Stimulated activated CD4-positive, alpha-beta T cell treated with anti-CD3 and anti-CD28 coated beads, Interleukin-4, amount 100 ng/mL, for 24 hours (primary cell): ENCODE measurements at places on chromosomes 11 and 22.

DNA sequence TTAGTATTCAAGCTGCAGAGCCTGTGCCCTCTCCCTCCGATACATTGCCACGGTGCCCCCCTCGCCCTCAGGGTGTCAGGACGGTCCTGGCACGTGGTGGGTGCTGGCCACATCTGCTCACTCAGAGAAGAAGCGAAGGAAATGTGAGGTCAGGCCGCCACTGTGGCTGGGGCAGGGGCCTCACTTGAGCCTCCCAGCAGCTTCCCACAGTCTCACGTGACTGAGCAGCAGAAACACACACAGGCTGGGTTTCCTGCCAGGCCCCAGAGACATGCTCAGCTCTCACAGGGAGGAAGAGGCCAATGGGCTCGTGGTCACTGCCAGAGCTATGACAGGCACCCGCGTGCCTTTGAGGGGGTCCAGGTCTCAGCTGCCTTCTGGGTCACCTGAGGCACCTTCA, 37.9 kb upstream of the PRR5 start:
- peak; percentile 40 for DNase-seq

- DNase-seq, result no peak
Measured at GRCh38 chr11:20563866-20564265, 35.5 kb upstream of the SLC6A5 start.

- DNase-seq, result no peak
Measured at GRCh38 chr11:112794331-112794846, 166.8 kb upstream of the NCAM1 start.

DNA sequence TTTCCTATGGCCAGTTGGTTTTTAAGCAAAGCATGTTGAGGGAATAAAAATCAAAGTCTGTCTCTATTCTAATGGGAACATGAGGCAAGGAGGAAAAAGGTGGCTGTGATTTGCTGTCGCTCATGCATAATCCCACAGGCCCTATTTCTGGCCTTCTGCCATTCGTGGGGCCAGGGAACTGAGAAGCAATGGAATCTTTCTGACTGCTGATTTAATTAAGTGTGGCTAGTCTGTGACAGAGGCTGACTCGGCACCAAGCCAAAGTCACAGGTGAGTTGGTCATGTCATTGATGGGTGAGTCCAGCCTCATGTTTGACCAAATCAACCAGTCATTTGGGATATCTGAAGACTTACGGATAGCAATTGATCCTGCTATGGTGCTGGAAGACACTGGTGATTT, 429.3 kb upstream of the CADM1 start:
- no peak for DNase-seq

DNA sequence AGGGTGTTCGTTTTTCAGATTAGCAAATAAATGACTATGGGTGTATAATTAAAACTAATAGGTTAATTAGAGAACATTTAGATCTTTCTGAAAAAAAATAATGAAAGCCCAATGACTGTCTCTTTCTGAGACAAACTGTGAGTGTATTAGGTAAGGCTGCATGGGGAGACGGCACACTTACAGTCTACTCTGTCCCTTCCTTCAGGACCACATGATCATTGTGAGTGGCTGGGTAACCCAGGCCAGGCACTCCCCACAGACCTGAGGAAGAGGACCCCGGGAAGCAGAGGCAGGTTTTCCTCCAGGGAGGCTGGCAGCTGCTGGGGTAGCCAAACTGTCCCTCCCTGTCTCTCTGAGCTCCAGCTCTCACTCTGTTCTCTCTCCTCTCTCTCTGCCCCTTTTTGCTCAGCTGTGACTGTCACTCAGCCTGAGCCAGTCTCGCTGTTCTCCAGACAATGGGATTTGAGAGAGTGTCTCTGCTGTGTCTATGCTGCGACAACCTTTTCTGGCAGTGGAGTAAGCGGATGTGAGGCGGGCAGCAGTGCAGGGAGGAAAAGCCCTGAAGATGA, 83.1 kb upstream of the NCAM1 start:
- no peak for DNase-seq

DNA sequence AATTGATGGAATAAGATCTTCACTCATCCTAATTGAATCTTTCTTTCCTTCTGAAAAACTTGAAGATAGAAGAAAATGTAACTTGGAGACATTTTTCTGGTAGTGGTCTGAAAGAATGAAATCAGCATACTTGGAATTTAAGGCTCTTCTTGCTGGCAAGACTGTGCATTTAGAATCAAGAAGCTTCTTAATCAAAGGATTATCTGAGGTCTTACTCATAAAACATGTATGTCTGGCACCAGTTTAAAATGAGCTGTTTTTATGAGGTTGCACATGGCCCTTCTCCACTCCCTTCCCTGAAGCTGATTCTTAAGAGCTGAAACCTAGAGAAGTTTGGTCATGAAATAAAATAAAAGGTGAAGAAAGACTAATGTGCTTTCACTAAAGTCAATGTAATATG, 77.3 kb downstream of the ARHGEF12 start:
- DNase-seq, result no peak

GRCh38 chr11:9662273-9662672, 1.6 kb upstream of the SWAP70 start:
- DNase-seq, result no peak

- DNase-seq, result peak; percentile 84
Measured at GRCh38 chr11:61897387-61898246, 6.3 kb upstream of the FADS3 start.

DNA sequence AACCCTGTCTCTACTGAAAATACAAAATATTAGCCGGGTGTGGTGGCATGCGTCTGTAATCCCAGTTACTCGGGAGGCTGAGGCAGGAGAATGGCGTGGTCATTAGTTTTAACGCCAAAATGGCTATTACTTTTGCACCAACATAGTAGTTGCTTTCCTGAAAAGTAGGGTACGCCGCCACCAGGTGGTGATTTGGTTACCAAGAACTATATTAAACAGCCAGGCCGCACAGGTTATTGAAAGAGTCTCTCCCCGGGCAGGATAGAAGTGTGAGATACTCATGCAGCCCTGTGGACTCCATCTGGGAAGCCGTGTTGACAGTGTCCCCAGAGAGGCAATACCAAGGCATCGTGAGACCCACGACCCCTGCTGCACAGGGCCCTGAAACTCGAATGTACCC, 24.6 kb upstream of the LRRC32 start:
- no peak for DNase-seq

- DNase-seq, result no peak
Measured at GRCh38 chr11:94669023-94669422, 99.1 kb upstream of the AMOTL1 start.

GRCh38 chr11:96303064-96303463, 39.9 kb downstream of the MAML2 start:
- DNase-seq, result no peak

DNA sequence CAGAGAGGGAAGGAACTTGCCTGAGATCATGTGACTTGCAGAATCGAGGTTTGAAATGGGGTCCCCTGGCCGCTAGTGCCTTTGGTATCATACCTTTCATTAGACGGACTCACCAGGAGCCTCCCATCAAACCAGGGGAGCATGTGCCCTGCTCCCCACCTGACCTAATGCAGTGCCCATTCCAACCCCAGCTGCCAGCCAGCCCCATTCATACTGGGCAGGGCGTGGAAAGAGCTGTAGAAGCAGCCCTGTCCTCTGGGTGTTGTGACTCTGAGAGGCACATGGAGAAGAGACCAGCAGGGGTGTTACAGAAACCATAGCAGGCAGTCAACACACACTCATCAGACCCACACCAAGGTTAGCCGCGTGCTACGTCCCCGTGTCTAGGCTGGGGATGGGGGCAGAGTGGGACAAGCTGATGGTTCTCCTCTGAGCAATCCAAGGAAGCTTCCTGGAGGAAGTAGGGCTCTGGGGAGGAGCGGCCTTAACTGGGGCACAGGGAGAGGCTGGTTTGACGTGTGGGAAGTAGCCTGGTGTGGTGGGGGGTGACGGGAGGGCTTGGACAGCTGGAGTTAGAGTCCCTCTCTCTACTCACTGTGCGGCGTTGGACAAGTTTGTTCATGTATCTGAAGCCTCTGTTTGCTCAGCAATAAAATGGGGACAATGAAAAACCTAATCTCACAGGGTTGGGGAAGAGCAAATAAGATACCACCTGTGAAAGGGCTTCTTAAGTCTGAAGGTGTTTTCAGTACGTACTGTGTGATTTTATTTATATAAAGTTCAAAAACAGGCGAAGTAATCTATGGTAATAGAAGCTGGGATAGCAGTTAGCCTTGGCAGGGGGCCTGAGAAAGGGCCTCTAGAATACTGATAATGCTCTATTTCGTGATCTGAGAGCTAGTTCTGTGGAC, 14.0 kb downstream of the GRIK4 start:
- no peak for DNase-seq

DNA sequence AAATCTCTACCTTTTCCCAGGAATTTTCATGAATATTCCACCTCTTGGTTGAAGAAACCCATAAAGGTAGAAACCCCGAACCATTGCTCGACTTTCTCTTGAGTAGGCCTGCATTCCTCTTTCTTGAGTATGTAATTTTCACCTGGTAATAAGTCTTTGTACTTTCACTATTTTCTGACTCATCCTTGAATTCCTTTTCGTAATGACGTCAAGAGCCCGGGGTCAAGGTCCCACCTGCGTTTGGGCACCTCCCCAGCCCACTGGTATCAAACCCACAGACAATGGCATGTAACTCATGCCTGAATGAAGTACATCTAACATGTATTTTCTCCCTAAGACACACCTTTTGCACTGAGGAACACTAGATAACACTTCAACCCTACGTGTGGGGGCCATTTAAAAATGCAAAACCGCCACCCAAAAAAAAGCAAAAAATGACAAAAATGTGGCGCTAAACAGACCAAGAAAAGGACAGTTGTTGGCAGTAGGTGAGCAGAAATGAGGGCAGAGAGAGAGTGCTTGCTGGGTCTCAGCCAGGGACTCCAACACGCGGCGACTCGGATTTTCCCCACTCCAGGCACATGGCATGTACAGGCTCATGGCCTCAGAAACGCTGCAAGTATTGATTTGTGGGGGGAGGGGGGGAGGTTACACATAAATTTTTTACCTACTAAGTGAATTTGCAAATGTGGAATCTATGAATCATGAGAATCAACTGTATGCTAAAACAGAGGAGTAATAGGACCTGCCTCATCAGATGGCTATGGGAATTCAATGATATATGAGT, 4.1 kb upstream of the C11orf24 start:
- no peak for DNase-seq

- no peak for DNase-seq
Measured at GRCh38 chr11:134266440-134266839, 9.7 kb upstream of the GLB1L3 start.

- no peak for DNase-seq
Measured at GRCh38 chr11:125073616-125074483, 10.7 kb downstream of the SLC37A2 start.

DNA sequence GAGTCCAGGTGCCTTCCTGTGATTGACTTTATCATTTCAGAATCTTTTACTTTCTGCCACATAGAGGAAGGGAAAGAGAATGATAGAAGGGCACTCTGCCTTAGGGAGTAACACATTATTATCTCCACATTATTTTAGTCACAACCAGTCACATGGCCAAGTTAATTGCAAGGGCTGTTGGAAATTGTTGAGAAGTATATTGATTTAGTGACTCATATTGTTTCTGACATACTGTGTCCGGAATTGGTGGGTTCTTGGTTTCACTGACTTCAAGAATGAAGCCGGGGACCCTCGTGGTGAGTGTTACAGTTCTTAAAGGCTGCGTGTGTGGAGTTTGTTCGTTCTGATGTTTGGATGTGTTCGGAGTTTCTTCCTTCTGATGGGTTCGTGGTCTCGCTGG, 8.7 kb downstream of the OR51B4 start:
- no peak for DNase-seq

GRCh38 chr11:128832121-128832497, 35.0 kb downstream of the KCNJ1 start:
- no peak for DNase-seq

DNA sequence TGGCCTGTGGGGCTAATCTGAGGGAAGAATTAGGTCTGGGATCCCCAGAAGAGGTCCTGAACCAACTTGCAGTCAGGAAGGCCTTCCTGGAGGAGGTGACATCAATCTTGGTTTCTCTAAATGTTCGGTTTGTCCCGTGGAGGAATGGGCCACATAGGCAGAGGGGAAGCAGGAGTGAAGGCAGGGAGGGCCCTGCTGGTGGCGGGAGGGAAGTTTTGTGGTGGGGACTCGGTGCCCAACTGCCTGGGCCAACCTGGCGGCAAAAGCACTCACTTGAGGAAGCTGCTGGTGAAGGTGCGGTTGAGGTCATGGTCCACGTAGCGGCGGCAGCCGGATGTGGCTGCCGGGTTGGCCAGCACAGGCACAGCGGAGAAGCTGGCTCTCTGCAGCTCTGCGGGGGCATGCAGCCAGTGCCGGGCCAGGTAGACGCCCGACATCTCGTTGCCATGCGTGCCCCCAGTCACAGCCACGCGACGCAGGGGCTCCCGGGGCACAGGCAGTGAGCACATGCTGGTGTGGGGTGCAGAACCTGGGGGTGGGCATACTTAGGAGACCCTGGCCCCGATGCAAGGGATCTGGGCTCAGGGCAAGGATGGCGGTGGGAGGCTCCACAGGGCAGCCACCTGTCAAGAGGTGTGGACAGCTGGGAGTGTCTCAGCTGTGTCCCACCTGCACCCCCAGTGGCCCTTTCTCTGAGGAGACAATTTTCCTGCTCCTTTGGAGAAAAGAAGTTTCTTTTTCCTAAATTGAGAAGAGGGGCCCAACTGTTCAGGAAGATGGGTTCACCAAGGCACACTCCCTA, 3.8 kb downstream of the ACY3 start:
- peak; percentile 19 for DNase-seq

DNA sequence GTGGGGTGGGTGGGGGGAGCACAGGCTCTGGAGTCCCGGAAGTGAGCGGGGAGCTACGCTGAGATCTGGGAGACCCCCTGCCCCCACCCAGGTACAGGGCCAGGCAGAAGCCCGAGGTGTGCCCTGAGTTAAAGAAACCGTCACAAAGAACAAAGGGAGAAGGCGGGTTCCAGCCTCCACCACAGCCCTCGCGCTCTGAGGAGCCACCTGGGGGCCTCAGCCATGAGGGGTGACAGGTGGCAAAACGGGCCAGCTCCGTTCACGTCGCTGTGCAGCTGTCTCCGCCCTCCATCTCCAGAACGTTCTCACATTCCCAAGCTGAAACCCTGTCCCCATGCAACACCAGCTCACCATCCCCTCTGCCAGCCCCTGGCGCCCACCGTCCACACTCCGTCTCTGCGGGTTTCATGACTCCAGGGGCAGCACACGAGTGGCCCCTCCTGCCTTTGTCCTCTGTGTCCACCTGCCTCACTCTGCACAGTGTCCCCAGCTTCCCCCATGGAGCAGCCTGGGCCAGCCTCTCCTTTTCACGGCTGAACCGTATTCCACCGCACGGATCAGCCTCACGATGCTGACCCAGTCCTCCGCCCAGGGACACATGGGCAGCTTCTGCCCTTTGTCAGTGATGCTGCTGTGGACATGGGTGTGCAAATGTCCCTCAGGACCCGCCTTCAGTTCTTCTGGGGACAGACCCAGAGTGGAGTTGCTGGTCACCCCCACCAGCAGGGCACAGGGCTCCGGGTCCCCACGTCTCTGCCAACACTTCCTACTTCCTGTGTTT, 1.7 kb upstream of the MUC5B start:
- DNase-seq, result no peak
